ENCODE measurements at places on chromosomes 3 and 15.

DNA sequence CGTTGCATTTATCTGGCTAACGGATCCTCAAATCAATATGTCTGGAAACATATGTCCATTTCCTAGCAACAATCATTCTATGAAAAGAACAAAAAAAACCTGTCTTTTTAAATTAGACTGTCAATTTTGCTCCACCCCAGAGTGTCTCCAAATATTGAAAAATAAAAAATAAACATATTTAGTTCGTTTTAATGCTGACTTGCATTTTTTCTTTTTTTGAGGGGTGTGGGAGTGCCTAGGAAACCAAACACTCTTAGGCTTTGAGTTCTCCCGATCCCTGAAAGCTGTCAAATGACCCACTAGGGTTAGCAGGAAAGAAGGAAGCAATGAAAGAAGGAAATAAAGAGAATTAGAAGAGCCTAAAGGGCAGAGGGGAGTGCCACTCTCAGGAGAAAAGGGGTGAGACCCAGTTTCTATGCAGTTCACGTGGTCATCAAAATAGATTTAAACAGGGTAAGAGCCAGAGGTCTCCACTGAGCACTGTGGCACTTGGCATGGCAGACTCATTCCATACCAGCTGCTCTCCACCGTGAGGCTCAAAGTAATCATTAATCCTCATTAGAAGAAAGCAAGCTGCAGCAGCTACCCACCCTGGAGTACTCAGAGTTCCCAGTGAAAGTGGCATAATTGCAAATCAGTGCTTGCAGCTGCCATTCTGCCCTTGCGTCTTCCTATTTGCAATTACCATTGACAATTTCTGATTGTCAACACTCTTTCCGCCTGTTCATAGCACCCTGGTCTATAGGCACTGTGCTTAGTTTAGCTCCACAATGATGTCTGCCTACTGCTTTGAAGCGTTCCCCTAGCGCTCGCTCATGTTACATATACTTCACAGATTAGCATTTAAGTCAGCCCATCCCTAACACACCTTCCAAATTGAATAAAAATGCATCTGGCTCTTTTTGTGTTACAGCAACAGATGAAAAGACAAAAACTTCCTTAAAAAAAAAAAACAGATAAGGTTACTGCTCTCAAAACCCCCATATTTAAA, 32.3 kb downstream of the PDZRN3 start:
- no peak for DNase-seq

- no peak for DNase-seq
Observed at GRCh38 chr3:127350172-127351050, 62.6 kb upstream of the PRR20G start.

- DNase-seq = no peak
Observed at GRCh38 chr3:54967731-54968161, 39.9 kb upstream of the LRTM1 start.

DNA sequence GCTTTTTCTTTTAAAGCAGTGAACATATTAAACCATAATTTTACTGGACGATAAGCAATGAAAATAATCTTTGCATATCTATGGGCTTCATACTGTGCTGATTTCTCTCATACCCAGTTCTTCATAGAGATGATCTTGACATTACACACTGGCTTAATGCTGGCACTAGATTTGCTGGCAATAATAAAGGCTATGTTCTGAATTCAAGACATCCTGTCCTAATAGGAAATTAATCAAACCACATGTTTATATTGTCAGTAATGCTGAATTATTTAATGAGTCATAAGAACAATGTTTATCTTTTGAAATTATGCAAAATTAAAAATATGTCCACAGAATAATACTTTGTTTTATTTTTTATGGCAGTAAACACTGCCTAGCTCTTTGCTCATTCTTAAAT, 643.2 kb downstream of the OTOL1 start:
- DNase-seq = no peak

DNA sequence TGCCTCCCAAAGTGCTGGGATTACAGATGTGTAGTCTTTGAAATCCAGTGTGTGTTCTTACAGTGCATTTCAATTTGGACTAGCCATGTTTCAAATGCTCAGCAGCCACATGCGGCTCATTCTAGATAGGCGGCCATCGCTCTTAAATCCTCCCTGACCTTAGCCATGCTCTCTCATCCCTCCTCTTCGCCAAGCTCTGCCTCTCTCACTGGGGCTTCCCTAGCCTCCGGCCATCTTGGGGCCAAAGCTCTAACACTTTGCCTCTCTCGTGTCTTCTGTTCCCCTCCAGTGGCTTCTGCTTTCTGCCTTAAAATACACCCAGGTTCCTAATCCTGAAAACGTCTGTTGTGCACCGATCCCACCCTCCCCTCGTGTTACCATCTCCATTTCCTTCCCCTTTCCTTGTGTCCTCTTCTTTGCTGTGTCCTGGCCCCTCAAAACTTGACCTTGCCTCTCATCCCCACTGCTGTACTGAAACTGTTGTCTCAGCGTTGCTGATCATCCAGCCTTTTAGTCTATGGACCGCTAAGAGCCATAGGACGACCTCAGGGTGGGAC, 1.4 kb upstream of the GHRL start:
- no peak for DNase-seq

GRCh38 chr15:74409225-74409624, 24.5 kb downstream of the SEMA7A start:
- no peak for DNase-seq

- DNase-seq = no peak
Observed at GRCh38 chr3:191139736-191140135, 59.3 kb upstream of the OSTN start.

DNA sequence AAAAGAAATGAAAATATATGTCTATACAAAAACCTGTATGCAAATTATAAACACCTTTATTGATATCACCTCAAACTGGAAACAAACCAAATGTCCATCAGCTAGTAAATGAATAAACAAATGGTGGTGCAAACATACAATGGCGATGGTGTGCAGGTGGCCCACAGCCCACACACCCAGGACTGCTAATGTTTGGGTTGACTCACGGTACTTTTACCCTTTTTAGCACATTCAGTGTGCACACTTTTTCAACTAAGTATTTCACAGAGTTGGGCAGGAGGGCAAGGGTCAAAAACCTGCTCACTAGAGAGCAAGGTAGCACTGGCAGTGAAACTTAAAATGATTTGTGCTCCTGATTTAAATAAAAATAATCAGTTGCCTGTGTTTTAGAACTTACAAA, 123.1 kb upstream of the BHLHE40 start:
- DNase-seq = no peak

GRCh38 chr3:109920749-109921148, 583.4 kb upstream of the DPPA4 start:
- no peak for DNase-seq

DNA sequence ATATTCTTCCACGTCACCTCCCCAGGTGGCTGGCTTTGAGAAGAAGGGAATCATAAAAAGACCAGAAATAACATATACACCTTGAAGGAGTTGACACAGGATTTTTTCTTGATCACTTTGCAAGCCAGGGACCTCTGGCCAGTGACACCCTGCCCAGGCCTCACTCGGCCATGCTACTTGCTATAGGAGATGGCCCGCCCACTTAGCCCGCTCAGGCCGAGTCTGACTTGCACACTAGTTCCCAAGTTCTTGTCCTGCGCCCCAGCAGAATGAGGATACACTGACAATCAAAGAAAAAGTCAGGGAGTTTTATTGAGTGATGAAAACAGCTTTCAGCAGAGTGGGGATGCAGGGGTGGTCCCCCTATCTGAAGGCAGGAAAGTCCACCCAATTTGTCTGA, 1046.1 kb upstream of the CFAP20DC start:
- no peak for DNase-seq

DNA sequence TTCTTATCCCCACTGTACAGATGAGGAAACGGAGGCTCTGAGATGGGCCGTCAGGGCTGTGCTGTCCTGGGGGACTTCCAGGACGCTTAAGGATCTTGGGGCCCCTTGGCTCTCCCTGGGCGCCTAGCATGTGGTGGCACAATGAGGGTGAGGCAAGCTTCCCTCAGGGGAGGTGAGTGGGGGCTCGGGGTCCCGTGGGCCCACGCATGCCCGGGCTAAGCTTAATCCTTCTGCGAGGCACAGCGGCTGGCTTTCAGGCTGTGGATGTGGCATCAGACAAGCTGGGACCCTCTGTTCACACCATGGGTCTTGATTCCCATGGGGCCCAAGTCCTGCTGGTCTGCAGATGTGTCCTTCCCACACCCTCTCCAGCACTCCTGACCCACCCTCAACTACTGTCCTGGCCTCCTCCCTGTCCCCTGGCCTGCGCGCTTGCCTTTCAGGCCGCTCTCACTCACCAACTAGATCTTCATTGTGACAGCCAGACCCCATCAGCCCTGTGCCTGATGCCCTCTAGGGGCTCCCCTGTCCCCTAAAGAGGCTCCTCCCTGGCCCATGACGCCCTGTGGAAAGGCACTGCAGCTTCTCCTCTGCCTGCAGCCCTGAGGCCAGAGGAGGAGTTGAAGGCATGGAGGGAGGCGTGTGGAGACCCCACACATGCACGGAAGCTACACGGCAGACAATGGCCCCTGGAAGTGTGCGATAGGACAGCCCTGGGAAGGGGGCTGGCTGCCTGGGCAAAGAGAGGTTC, 11.3 kb downstream of the DUSP7 start:
- no peak for DNase-seq

DNA sequence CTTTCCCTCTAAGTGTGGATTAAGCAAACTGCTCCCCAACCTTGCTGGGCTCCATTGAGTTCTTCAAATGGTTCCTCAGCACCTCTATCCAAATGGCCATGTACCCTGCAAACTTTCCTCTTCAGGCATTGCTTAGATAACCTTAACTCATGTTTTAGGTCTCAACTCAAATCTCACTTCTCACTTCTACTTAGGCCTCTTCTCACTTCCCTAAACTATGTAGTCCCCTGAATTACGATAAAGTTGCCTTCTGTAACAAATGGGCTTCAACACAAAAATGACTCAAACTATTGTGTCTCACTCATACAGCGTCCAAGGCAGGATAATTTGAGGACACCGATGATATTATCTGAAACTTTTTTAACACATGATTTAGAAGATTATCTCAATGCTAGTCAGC, 62.4 kb upstream of the STAC start:
- no peak for DNase-seq

DNA sequence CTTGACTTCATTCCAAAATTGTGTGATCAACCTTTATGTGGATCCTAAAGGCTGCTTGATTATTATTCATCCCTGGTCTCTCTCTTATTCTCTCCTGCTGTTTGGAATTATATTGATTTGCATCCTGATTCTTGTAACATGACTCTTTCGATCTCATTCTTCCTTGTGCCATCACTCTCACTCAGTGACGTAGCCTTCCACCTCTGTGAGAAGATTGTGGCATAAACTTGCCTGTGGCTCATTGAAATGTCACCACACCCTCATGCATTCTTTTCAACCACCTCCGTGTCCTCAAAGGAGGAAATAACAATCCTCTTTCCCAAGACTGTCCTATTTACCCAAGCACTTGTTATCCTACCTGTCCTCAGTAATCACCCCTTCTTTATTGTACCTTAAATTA, 41.3 kb upstream of the GCNT3 start:
- DNase-seq = no peak

- DNase-seq = no peak
Observed at GRCh38 chr15:99143242-99143641, 38.4 kb downstream of the SYNM start.

DNA sequence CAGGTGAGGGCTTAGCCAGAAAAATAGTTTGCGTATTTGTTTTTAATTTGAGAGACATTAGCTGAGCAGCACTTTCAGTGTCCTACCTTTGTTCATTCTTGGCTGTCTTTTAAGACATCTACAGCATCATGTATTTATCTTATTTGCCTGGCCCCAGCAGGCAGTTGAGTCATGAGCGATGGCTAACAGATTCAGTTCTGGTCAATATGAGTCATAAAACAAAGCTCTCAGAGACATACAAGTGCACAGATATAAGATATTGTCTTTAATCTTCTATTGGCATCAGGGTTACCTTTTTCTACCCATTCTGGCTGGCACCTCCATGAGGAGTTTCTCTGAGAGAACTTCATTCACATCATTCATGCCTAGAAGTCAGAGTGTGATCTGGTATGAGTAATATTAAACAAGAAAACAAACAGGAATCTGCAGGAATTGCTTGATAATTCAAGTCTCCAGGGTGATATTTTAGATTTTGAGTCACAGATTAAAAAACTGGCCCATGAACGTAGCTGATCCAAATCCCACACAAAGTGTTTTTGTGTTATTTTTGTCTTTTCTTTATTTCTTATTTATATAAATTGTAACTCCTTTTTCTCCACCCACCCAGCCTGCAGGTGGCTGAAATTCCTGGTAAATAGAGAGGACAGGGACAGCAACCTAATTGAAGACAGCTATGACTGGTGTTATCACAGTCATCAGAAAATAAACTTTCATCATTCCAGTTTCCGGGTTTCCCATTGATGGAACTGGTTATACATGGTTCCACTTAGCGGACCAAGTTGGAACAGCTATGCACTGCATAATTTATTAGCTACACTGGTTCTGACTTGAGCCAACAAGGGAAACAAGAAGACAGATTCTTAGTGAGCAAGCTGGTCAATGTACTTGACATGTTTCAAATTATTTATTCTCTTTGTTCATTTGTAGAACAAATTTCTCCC, 47.3 kb downstream of the PLSCR2 start:
- DNase-seq = no peak

- no peak for DNase-seq
Observed at GRCh38 chr3:101900736-101901135, 51.4 kb downstream of the NFKBIZ start.

GRCh38 chr15:96146726-96147125, 183.8 kb upstream of the NR2F2 start:
- no peak for DNase-seq

GRCh38 chr15:59847968-59848367, 156.1 kb upstream of the FOXB1 start:
- DNase-seq = no peak
